HL-60 (cell line): ENCODE measurements at places on chromosomes 13 and 19.

GRCh38 chr19:39057615-39058014 lies 25.3 kb upstream of the FBXO27 start:
- DNase-seq = no peak

- DNase-seq = no peak
Observed at GRCh38 chr13:48962281-48962680, 13.4 kb upstream of the FNDC3A start.

GRCh38 chr19:56403261-56403660 lies 871 bp upstream of the ZNF583 start:
- DNase-seq = no peak

GRCh38 chr13:29859971-29860370 lies 9.6 kb upstream of the UBL3 start:
- DNase-seq = peak; percentile 84
